ENCODE measurements at places on chromosomes 2 and 18.

DNA sequence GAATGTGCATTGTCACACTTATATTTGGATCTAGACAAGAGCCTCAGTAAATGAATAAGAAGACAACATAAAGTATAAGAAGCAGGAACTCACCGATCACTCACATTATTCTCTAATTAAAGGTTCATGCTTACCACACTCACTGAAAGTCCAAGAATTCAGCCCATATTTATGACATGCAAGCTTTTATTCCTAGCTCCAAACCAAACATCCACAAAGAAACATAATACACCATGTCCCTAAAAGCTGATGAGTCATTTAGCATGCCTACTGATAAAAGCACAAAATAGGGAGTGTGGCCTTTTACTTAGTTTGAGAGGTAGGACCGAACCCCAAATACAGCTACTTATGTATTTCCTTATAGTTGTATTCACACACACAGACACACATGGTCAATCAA, 1094.6 kb upstream of the CDH2 start:
- no peak for DNase-seq

GRCh38 chr2:241869087-241869961, at the start of gene RTP5:
Gene RTP5 (plus strand): TSS chr2:241869729. CDS start chr2:241869757, 28 bp downstream.
- no peak for DNase-seq

GRCh38 chr2:140274891-140275290, 1494.7 kb upstream of the NXPH2 start:
- DNase-seq = no peak

DNA sequence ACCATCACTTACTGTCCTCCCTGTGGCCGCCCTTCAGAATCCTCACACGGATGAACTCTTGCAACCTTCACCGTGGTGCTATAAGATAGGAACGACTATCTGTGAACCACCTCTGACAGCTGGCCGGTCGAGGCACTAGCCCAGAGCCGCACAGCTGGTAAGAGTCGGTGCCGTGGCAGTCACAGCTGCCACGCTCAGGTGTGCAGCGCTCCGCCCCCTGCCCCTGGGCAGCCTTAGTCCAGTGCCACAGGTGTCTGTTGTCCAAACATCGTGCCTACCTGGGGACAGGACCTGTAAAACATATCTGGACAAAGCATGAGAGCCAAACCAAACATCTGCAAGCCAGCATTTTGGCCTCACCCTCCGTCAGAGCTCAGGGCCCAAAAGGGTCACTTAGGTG, 55.3 kb upstream of the SALL3 start:
- no peak for DNase-seq

DNA sequence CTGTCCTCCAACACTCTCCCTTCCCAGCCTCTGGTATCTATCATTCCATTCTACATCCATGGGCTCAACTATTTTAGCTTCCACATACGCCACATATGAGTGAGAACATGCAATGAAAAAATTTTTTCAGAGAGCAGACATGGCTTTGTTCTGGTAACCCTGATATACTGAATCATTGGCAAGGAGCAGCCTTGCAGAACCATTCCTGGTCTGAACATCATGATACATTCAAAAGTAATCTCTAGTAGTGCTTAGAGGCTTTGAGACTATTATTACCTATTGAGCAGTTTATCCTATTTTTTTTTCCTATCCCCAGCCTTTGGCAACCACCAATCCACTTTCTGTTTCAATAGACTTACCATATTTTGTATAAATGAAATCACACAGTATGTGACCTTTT, 393.1 kb upstream of the KCNH7 start:
- no peak for DNase-seq

DNA sequence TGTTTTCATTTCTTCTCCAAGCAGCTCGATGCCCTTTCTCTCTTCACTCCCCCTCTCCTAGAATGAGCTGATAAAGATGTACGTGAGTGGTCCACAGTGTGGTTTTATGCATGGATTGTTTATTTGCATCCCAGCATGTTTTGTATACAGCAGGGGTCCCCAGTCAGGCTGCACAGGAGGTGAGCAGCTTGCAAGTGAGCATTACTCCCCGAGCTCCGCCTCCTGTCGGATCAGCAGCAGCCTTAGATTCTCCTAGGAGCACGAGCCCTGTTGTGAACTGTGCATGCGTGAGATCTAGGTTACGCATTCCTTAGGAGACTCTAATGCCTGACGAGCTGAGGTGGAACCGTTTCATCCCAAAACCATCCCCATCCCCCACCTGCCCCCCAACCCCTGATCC, 262.6 kb downstream of the AGAP1 start:
- no peak for DNase-seq

- DNase-seq = no peak
These were observed 447.1 kb upstream of the CNTNAP5 start for GRCh38 chr2:123578016-123578415.

GRCh38 chr2:241248289-241248688, 59.8 kb downstream of the ANO7 start:
- no peak for DNase-seq

GRCh38 chr2:240153418-240153817, 13.0 kb upstream of the OTOS start:
- DNase-seq = no peak

- DNase-seq = no peak
These were observed 261.6 kb downstream of the NRXN1 start for GRCh38 chr2:50770299-50770698.

DNA sequence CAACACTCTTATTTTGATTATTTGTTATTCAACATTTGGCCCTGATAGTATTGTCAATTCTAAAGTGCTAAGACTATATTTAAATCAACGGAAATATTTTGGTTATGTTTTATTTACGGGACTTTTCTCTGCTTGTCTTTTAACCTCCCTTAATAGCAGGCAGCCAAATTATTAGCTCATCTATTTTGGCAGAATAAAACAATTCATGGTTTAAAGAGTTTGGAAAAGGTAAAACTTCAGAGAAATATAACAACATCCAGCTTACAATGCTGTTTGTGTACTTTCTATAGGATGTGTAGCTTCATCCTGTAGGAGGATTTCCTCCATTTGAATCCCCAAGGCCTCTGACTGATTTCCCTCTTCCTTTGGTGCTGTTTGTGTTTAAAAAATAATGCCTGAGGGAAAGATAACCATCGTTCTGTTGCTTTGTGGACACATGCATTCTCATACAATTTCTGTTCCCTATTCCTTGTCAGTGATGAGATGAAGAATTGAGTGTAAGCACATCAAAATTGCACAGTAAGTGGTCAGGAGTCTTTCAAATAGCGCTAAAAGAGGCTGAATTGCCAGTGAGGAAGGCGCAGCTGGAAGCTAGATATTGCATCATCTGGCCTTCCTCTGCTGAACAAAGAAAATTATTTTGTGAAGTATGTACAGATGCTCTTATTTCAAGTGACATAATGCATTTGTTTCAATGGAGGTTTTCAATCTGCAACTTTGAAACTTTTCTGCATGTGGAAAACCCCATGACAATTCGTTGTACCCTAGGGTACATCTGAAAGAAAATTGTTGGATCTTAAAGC, 80.3 kb downstream of the CD28 start:
- DNase-seq = no peak

GRCh38 chr2:112757265-112757664, 7.1 kb downstream of the CKAP2L start:
- no peak for DNase-seq

GRCh38 chr2:932320-933115, 18.1 kb upstream of the SNTG2 start:
- no peak for DNase-seq

DNA sequence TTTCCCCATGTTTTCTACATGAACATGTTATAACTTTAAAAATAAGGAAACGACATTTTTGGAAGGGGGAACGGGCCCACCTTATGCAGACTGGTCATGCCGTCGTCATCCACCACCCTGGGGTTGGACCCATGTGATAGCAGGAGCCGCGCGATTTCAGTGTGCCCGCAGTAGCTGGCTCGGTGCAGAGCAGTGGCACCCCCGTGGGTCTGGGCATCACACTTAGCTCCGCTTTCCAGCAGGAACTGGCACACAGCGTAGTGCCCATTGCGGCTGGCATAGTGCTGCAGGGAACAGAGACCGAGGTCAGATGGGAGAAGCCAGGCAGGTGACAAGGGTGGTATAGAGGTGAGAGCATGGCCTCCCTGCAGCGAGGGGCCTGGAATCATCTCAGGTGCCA, 4.5 kb downstream of the ANKRD39 start:
- no peak for DNase-seq

DNA sequence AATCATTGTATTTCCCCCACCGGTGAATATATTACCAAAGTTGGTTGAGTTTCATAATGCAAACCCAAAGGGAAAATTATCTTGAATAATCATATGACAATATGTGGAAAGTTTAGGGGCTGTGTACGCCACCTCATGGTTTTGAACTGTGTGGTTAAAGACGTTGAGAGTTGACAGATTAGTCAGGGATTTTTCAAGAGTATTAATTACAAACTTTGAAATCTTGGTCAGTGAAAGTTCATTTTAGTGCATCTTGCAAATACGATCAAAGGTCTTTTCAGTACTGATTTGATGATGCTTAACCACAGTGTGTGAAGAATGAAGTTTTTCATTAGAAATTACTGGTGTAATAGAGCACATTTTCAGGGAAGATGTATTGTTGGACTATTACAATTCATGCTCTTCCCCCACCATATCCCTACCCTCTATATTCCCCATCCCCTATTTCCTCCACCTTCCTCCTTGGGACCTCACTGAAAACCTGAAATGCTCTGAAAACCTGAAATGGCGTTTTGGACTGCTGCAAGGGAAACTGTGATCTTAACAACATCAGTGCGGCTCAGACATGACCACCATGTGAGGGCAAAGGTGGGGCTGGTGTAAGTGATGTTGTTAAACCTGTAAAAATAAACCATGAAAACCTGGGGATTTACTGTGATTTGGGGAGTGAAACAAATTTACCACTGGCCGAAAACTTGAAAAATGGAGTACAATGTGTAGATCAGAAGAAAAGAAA, 4.5 kb upstream of the BCL2L11 start:
- DNase-seq = no peak

- DNase-seq = no peak
These were observed 4.9 kb downstream of the DAW1 start for GRCh38 chr2:227876300-227876801.

GRCh38 chr2:28219758-28220368, 172.8 kb upstream of the FOSL2 start:
- no peak for DNase-seq

DNA sequence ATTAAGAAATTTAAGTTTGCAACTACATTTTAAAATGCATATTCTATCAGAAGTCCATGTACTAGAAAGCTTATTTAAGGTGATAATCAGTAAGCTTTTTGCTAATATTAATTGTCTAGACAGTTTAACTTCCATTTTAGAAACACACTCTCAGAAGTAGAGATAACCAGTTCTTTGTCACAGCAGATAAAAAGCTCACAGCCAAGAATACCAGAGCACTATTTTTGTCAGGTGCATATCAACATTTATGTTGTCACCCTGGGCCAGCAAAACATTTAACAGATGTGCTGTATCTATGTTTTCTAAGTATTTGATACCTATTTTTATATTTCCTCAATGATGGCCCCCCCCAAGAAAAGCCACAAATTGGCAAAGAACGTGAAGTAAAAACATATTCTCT, 192.6 kb downstream of the ERBB4 start:
- no peak for DNase-seq

- no peak for DNase-seq
These were observed 23.9 kb downstream of the GAREM1 start for GRCh38 chr18:32446780-32447179.

DNA sequence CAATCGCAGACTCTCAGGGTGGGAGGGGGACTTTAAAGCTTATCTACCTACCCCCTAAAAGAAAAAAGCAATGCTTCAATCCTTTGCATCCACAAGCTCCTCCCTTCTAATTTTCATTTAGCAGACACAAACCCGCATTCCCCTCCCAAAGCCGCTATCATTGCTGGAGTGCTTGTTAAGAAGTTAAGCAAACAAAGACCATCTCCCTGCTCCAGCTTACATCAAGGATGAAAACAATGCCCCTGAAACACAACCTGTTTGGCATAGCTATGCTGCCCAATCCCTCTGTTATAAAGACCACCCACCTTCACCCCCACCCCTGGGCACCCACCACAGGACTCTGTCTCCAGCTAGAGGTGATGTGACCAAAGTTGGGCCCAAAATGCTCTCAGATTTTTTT, 33.0 kb downstream of the REEP1 start:
- DNase-seq = no peak

- DNase-seq = no peak
These were observed 1.6 kb downstream of the LONRF2 start for GRCh38 chr2:100320547-100321178.

DNA sequence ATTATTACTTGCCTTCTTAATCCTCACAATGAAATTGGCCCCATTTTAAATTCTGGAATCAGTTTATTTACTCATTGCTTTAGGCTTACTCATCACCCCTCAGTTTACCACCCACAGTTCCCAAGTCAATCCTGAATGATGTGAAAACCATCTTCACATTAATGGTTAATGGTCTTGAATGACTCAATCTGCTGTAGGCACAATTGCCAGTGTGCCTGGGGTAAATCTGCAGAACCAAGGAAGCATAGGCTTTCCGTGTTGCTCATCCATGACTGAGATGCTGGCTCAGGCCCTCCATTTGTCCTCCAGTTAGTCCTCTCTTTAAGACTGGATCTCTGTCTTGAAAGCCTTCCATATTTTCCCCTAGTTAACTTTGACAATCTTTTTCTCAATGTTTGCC, 164.5 kb downstream of the PMAIP1 start:
- DNase-seq = no peak

DNA sequence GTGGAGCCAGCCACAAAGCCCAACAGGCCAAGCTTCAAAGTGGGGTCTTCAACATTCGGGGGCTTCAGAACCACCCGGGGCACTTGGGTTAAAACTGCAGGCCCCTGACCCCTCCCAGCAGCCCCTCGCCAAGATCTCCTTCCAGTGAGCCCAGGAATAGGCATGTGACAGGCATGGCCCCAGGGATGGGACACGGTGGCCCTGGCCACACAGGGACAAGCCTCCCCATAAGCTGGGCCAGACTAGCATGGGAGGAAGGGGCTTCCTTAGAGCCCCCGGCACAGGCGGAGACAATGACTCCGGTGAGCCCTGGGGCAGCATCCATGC, 52.4 kb downstream of the BIN1 start:
- DNase-seq = no peak

DNA sequence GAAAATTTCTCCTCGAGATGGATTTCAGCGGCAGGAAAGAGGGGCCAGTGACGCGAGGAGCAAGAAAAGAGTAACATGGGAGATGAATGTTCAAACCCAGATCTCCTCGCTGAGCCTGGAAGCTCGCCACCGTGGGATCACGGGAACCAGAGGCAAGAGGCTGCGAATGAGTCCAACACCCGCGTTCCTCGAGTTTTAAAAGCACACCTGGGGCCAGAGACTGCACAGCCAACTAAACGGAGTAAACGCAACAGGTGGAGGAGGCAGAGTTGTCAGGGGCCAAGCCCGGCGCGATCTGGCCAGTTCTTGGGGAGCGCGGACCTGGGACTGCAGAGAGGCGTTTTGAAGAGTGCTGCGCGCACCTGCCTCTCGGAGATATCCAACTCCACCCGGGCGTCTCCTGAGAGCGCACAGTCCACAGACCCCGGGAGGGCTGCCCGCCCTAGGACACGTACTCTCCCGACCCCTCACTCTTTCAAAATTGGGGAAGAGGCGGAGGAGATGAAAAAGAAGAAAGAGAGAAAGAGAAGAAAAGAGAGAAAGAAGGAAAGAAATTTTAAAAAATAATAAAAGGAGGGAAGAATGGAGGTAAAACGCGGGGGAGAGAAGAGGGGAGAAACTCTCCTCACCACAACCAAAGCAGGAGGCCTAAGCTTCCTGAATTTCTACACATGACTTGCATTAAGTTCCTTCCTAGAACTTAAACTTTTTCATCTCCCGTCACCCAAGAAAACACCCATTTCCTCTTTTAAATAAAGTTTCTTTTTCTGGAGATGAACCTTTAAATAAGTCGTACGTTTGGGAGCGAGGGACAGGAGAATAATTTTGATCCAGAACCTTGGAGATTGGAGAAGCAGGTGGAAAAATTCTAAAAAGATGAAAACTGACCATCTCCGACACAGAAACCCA, 5.3 kb upstream of the PAX3 start:
- no peak for DNase-seq

All from activated CD4-positive, CD25-positive, alpha-beta regulatory T cell (primary cell).